Activated naive CD8-positive, alpha-beta T cell treated with anti-CD3 and anti-CD28 coated beads, Interleukin-2, amount 50 U/mL, for 24 hours (primary cell): ENCODE measurements at places on chromosomes 1 and 21.

DNA sequence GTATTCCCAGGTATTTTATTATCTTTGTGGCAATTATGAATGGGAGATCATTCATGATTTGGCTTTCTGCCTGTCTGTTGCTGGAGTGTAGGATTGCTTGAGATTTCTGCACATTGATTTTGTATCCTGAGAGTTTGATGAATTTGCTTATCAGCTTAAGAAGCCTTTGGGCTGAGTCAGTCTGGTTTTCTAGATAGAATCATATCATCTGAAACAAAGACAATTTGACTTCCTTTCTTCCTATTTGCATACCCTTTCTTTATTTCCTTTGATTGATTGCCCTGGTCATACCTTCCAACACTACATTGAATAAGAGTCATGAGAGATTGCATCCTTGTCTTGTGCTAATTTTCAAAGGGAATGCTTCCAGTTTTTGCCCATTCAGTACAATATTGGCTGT, 8.0 kb downstream of the OR2L3 start:
- no peaks in the 10 kb centered on the region for H3K27me3 ChIP-seq
- DNase-seq = no peak
- no peak overlapping the region for H3K4me3 ChIP-seq
- H3K27ac ChIP-seq = no peak overlapping the region
- H3K36me3 ChIP-seq = no peaks in the 10 kb centered on the region

- no peaks in the 10 kb centered on the region for H3K36me3 ChIP-seq
- peaks cover 13% of the 10 kb centered on the region for H3K4me1 ChIP-seq
- H3K4me3 ChIP-seq = no peak overlapping the region
- DNase-seq = peak; percentile 13
- H3K27me3 ChIP-seq = peaks cover 8% of the 10 kb centered on the region
Observed at GRCh38 chr1:15290382-15290781, 43.4 kb downstream of the FHAD1 start.

GRCh38 chr1:198143797-198144196, 13.0 kb upstream of the NEK7 start:
- H3K4me3 ChIP-seq = no peak overlapping the region
- H3K36me3 ChIP-seq = no peaks in the 10 kb centered on the region
- H3K27ac ChIP-seq = no peak overlapping the region
- DNase-seq = no peak

GRCh38 chr1:8151647-8152046, 125.5 kb upstream of the ERRFI1 start:
- DNase-seq = no peak
- H3K36me3 ChIP-seq = no peaks in the 10 kb centered on the region
- no peak overlapping the region for H3K4me3 ChIP-seq
- peaks cover 37% of the 10 kb centered on the region for H3K27me3 ChIP-seq
- peaks cover 49% of the 10 kb centered on the region for H3K4me1 ChIP-seq

DNA sequence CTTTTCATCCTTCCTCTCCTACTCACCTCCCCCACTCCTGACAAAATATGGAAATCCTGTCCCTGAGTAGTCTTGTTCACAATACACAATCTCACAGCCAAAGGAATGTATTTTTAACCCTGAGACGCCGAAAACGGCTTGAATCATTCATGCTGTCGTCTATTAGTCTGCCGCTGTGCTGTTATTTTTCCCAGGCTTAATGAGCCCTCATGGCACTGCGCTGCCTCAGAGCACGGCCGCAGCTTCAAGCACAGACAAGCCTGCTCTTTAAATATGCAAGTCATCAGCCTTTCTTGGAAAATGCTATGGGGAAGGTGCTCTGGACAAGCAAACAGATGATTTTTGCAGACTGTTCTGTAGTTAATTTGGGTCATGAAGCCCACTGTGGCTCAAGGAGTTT, 302.7 kb downstream of the DISC1 start:
- no peak overlapping the region for H3K27ac ChIP-seq
- H3K4me1 ChIP-seq = peaks cover 14% of the 10 kb centered on the region
- H3K4me3 ChIP-seq = no peak overlapping the region
- no peaks in the 10 kb centered on the region for H3K27me3 ChIP-seq

DNA sequence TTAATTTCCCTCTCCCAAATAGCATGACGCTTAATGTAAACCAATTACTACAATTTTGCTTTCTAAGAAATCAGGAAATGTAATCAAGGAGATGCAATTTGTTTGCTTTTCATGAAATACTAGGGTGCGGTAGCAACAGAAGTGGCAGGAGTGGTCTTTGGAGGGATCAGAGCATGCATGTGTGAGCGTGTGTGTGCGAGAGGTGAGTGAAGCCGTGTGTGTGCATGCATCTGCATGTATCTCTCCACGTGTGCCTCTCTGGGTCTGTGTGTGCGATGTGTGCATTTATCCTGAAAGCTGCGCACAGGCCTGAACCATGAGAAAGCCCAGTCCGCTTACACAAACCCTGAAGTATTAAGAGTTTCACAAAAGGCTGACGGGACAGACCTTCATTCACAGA, 249.8 kb upstream of the C1orf174 start:
- no peak overlapping the region for H3K27ac ChIP-seq
- DNase-seq = no peak
- H3K4me1 ChIP-seq = no peaks in the 10 kb centered on the region
- H3K36me3 ChIP-seq = no peaks in the 10 kb centered on the region
- H3K4me3 ChIP-seq = no peak overlapping the region
- H3K27me3 ChIP-seq = no peaks in the 10 kb centered on the region

DNA sequence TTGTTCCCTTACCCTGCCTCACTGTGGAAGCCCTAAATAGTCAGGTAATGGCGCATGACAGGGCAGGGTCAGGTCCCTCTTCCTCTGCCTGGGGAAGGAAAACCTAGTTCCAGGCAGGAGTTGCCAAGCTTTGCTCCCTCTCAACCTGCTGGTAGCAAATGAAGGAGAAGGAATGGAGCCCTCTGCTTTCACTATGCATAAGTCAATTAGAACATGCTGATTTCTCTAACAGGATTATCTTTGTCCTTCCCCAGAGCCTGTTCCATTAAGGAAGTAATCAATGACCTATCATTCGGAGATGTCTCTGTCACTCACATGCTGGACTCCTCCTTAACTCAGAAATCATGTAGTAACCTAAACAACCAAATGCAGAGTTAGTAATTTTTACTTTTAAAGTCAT, 161.8 kb upstream of the NFIA start:
- H3K27ac ChIP-seq = no peak overlapping the region
- H3K4me1 ChIP-seq = no peaks in the 10 kb centered on the region
- H3K4me3 ChIP-seq = no peak overlapping the region
- no peak for DNase-seq

- H3K27me3 ChIP-seq = no peaks in the 10 kb centered on the region
- H3K4me3 ChIP-seq = no peak overlapping the region
- DNase-seq = no peak
- no peaks in the 10 kb centered on the region for H3K4me1 ChIP-seq
- H3K36me3 ChIP-seq = no peaks in the 10 kb centered on the region
Observed at GRCh38 chr1:163826500-163826899, 504.7 kb downstream of the NUF2 start.
